ENCODE measurements at places on chromosomes 7 and 10.

DNA sequence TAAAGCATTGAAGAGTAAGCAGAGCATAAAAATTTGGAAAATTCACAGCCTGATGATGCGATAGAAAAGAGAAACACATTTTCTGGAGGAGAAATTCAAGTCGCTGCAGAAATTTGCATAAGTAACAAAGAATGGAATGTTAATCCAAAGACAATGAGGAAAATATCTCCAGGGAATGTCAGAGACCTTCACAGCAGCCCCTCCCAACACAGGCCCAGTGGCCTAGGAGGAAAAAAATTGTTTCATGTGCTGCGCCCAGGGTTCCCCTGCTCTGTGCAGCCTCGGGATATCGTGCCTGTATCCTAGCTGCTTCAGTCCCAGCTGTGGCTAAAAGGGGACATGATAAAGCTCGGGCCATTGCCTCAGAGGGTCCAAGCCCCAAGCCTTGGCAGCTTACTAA is 206.8 kb downstream of the TPK1 start:
- DNase-seq, result no peak

DNA sequence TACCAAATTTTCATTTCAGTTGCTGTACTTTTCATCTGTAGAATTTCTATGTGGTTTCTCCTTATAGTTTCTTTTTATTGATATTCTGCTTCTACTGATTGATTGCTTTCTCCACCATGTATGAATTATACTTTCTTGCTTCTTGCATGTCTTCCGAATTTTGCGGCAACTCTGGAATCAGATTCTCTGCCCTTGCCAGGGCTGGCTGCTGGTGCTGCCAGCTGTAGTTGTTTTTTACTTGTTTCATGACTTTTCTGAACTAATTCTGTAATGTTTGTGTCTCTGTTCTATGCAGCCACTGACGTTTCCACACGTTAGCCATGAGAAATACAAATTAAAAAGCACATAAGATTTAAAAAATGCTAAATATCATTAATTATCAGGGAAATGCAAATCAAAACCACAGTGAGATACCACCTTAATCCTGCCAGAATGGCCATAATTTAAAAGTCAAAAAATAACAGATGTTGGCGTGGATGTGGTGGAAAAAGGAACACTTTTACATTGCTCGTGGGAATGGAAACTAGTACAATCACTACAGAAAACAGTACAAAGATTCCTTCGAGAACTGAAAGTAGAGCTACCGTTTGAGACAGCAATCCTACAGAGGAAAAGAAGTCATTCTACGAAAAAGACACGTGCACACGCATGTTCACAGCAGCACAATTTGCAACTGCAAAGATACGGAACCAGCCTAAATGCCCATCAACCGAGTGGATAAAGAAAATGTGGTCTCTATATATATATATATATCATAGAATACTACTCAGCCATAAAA is 51.5 kb downstream of the MAD1L1 start:
- DNase-seq, result no peak

- no peak for DNase-seq
These were observed 95.1 kb downstream of the ETV1 start for GRCh38 chr7:13894377-13894776.

DNA sequence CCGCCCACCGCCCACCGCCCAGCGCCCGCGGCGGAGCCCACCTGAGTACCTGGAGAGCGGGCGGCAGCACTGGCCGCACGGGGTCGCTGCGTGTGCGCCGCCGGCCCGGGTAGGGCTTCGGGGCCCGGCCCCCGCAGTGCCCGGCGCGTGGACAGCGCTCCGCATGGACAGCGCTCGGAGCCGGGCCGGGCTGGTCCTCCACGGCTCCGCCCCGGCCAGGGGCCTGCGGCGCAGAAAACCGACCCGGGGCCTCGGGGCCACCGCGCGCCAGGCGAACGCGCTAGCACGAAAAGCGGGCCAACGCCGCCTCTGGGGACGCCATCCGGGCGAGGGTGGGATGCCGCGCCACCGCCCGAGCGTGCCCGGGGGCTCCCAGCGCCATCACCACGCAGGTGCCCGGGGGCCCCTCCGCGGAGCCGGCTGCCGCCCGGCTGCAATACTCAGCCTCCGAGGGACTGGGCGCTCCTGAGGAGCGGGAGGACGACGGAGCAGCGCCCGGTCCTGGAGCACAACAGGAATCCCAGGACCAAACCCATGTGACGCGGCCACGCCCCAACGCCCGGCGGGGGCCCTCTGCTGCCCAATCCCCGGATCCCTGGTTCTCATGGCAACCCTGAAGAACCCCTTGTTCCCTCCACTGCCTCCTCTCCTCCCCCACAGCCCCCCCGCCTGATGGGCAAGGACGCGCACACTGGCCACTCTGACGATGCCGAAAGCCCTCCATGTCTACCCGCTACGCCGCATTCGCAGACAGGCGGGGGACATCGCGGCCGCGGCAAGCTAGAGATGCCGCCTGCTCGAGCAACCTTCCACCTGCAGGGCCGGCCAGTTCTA is at the start of gene GRB10:
Gene GRB10 (minus strand): TSS at position 522 of the 834 bp plus-strand sequence. CDS start 50,574 bp downstream, outside the sequence.
- DNase-seq, result no peak

GRCh38 chr10:24968349-24968748 is 15.9 kb upstream of the PRTFDC1 start:
- no peak for DNase-seq

GRCh38 chr7:94525923-94526322 is 16.3 kb downstream of the CASD1 start:
- DNase-seq, result no peak

- DNase-seq, result no peak
These were observed 135.0 kb downstream of the NT5C2 start for GRCh38 chr10:103058034-103058433.

DNA sequence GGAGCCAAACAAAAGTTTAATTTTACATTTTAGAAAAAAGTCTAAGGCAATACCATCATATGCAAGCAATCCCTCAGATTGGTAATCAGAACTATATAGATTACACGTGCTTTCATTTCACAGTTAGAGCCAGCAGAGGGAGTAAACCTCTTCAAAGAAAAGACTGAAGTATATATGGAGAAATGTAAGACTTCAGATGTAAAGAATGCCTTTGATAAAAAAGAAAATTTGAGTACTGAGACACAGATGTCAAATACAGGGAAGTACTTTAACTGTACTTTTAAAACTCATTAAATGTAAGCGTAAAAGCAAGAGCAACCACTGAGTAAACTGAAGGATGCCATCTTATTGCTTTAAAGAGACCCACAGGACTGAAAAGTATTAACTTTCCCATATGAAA is 101.4 kb upstream of the FAM133B start:
- peak; percentile 57 for DNase-seq

- DNase-seq, result no peak
These were observed 241.3 kb upstream of the MYO3A start for GRCh38 chr10:25692761-25693160.

DNA sequence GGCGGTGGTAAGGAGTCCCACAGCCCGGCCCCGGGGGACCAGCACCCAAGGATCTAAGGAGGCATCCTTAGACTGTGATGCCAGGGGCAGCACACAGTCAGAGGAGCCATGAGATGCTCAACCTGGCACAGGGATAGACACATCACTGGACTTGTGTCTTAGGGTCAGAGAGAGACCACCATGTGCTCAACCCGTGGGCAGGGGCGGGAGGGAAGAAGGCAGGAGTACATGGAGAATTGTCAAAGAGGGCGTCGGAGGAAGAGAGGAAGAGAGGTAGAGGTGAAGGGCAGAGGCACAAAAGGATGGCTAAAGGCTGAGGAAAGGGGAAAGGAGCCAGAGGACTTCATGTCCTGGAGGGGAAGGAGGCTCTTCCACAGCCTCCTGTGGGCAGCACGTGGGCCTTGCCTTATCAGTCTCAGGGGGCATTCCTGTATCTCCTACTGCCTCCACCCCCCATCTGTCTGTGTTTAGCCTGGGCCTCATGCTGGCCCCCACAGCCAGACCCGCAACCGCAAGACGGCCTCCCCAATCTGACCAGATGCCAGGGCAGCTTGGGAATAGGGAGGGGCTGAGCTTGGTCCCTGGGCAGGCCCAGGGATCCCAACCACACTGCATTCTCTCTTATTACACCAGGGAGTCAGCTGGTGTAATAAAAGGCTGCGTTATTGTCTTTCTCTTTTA is 2.2 kb downstream of the ADCY1 start:
- DNase-seq, result no peak

DNA sequence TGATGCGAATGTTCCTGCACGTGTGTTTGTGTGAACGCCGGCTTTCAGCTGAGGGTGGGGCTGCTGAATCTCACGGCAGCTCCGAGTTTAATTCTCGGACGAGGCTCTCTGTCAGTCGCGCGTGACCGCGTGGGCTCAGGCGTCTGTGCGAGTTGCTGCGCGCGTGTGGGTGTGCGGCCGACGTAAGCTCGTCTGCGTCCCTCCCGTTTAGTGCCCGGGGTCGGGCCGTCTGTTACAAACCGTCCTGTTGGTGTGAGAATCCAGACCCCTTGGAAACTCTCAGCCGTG is 41.6 kb upstream of the CFAP46 start:
- DNase-seq, result no peak

DNA sequence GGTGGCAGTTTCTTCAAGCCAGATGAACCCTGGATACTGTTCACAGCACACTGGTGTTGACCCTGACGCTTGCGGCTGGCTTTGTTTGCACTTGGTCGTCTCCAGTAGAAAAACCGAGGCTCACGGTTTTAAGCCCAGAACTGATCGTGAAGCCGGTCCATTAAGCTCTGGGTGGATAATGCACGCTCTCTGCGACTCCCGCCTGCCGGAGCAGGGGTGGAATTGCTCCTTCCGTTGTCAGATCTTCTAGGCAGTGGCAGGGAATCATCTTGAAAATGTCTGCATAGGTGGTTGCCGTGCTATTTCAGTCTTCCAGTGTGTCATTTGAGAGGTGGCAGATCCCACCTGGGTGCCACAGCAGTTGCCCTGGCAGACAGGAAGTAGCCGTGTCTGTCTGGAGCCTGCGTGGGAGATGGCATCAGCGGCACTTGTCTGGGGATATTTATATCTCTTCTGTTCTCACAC is 35.9 kb upstream of the AP5Z1 start:
- no peak for DNase-seq

Data from hematopoietic multipotent progenitor cell treated with erythropoietin and hydrocortisone succinate and interleukin-3 and kit ligand, for 17 days (in vitro differentiated cells).